Activated CD8-positive, alpha-beta memory T cell treated with anti-CD3 and anti-CD28 coated beads for 1 hour (primary cell): ENCODE measurements at places on chromosomes 3 and 15.

- DNase-seq = no peak
These were observed 135.5 kb upstream of the RBMS3 start for GRCh38 chr3:29145360-29145759.

- DNase-seq = no peak
These were observed 31.2 kb upstream of the RIOX2 start for GRCh38 chr3:98003306-98003969.

DNA sequence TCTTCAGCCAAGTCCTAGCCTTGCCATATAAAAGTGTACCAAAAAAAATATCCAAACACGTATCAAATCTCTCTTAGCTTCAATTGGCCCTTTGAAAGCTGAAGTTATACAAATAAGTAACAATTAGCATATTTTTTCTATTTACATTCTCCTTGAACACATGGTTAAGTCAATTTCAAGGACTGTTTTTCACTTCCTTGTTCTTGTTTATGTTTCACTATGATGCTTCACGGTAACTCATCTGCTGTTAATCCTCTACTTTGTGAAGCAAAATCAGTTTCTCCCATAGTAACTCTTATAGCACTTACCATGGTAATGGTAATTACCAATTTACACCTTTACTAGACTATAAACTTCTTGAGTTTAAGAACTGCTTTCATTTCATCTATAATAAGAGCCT lies 10.6 kb upstream of the SPRED1 start:
- DNase-seq = no peak

GRCh38 chr3:113963879-113964278 lies 16.1 kb downstream of the ZDHHC23 start:
- DNase-seq = no peak

DNA sequence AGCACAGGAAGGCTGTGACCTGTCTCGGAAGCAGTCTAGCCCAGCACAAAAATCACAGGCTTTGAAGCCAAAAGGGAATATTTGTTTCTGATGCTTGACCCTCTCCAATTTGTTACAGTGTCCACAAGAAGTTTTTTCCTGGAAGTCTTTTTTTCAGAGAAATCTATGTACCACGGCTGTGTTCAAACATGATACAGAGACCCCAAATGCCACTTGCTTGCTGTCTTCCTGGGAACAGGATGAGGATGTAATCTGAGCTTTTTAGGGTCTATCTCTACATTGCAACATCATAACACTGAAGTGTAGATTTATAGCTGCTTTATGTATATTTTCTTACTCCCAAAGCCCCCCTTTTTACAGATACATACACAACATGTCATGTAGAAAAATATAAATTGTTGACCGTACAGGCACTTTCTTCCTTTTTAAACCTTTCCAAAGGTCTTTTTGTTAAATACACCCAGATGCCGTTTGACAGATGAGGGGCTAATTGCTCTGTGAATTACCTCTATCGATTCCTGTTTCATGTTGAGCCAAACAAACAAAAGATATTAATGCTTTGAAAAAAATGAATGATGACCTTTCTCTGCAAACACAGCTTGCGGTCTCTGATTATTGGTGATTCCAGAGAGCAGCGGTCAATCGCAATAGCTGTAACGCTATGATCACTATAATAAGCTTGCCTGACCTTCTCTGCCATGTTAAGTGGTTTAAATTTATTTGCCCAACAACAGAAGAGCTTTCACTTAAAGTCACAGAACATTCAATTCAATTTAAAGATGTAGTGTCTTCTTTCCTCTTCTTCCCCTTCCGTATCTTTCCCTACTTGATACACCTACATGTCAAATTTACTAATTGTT lies 875.9 kb upstream of the NR2F2 start:
- no peak for DNase-seq

- DNase-seq = no peak
These were observed 133.5 kb upstream of the THBS1 start for GRCh38 chr15:39447346-39447745.

- DNase-seq = no peak
These were observed 61.4 kb downstream of the TASOR start for GRCh38 chr3:56621681-56622080.

GRCh38 chr3:174949523-174949922 lies 90.4 kb downstream of the NAALADL2 start:
- DNase-seq = no peak
